GDM1 (cell line): ENCODE measurements at places on chromosomes 11 and 22.

GRCh38 chr11:3817181-3817800 is 8.9 kb downstream of the PGAP2 start:
- DNase-seq = no peak

- DNase-seq = no peak
Observed at GRCh38 chr11:102436561-102436960, 16.0 kb downstream of the TMEM123 start.

GRCh38 chr11:134751766-134752165 is 339.7 kb upstream of the B3GAT1 start:
- DNase-seq = no peak

DNA sequence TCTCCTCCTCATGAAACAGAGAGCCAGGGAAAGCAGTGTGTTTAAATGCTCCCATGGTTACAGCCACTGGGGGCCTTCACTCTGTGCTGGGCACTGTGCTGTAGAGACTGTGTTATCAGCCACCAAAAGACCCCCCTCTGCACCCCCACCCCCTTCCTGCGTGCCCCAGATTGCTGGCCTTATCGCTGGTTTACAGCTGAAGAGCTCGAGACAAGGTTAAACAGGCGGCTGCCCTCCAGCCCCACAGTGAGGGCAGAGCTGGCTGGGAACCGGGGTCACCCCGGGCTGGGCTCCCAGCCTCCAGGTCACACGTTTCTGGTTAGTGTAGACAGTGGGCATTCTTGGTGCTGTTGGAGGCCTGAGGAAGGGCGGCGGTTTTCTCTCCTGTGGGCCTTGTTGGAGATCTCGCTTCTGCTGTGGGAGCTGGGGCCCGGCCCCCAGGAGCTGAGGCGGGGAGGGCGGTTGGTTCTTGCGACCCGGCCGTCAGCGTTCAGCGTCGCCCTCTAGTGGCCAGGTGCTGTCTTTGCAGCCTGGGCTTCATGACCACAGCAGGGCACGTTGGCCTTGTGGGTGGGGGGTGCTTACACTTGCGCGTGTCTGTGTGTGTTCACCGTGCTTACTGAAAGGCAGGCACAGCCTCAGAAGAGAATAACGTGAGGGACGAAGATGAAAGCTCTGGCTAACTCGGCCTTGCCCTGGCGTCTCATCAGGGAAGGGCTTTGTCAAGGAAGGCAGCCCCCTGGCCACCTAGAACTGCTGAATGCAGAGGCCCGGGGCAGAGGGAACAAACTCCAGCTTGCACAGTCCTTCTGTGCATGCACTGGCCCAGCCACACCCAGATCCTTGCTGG is 40.8 kb downstream of the TBC1D22A start:
- no peak for DNase-seq

GRCh38 chr11:71338801-71339395 is 86.5 kb upstream of the SHANK2 start:
- no peak for DNase-seq

DNA sequence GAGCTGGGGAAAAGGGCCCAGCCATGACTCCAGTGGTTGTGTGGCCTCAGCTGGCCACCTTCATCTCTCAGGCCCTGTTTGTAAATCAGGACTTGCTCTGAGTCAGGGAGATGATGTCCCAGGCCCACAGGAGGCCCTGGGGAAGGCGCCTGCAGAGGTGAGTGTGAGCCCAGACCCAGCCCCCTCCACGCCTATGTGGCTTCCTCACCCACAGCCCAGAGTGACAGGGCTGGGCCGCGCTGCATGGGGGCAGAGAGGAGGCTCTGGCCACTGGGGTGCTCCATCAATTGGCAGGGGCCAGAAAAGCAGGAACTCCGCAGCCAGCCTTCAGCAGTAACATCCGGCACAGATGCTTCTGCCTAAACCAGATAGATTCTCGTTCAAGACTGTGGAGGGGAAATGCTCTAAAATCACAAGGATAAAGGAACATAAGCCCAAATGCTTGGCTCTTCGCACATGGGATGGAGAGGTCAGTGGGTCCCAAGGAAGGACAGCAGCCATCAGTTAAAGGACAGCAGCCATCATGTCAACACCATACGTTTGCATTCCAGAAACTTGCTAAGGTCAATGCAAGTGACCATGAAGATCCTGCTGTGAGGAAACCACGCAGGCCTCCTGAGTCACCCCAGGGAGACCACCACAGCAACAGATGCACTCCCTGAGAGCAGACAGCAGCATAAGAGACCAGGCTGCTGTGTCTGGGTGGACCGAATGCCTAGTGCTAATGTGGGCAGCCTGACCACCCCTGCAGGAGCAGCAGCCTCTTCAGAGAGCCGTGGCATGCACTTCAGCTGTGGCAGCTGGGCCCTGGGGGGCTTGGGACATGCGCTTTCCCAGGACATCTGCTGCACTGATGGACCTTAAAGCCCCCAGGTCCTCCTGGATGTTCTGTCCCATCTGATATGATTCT is 28.3 kb downstream of the OSBPL5 start:
- no peak for DNase-seq

DNA sequence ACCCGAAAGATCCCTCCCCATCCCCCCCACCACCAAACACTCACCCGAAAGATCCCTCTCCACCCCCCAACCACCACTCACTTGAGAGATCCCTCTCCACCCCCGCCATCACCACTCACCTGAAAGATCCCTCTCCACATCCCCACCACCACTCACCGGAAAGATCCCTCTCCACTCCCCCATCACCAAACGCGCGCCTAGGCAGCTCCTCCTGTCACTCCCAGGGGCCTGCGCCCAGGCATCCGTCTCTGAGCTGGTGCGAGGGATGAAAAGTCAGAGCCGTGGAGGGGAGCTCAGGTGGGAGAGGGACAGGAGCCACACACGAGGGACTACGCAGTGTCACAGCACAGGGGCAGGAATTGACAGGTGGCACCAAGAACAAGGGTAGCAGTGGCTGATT is 11.5 kb downstream of the KIAA0930 start:
- DNase-seq = no peak

- DNase-seq = no peak
Observed at GRCh38 chr11:116869610-116870009, 32.2 kb upstream of the APOA1 start.

DNA sequence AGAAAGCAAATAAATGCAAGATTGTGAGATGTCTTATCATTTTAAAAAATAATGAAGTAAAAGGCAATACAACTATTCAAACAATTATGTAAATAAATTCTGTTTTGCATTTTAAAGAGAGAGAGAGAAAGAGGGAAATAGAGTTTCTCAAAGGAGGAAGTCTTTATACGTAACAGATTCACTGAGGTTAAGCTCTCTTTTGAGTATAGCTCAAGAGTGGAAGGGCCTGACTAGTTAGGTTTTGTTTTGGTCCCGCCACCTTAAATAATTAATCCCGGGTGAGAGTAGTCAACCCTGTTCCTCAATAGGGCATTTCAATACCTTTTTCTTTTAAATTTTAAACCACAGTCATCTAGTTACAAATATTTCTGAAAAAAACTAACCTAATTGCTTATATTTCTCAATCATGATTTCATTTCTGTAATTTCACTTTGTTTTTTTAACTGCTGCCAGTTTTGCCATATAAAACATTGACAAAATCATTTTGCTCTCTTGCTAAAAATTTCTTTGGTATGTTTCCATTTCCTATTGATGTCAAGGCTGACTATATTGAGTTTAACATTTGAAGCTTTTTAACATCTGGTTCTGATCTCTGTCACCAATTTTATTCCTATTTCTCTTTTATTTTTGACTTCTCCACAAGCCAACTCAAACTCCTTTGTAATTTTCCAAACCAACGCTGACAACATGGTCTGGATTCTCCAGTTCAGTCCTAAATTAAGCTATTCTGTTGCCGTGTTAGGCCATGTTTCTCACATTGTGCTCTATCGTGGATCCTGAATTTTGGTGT is 10.3 kb downstream of the OR10D3 start:
- no peak for DNase-seq
